ENCODE measurements at places on chromosomes 6 and 20. TPM values are rescaled to one million over a fixed set of nuclear protein-coding genes. Genes with fewer than 3 reads are reported as not detected.

Gene PMEPA1
- 19.2 TPM for total RNA-seq

Gene FAM83B
- total RNA-seq, result not detected

Gene CTCFL
- not detected for total RNA-seq

Gene EYA2
- not detected for total RNA-seq

Gene CRNKL1
- total RNA-seq, result 35.9 TPM

Gene CFAP206
- 0.65 TPM for total RNA-seq

Gene ATAT1
- total RNA-seq, result 2.6 TPM

Gene HRH3
- not detected for total RNA-seq

Gene IP6K3
- total RNA-seq, result not detected

Gene HLA-DMB
- 2.3 TPM for total RNA-seq

Gene KHDC1
- total RNA-seq, result 2.0 TPM

Gene ZNF335
- total RNA-seq, result 10.5 TPM

Gene KCNG1
- 3.2 TPM for total RNA-seq

Gene OPN5
- not detected for total RNA-seq

Gene PDE7B
- total RNA-seq, result 18.8 TPM

Gene GCM1
- not detected for total RNA-seq

Gene GMDS
- total RNA-seq, result 14.3 TPM

Gene SLC2A10
- total RNA-seq, result 13.3 TPM

Gene IL17A
- total RNA-seq, result not detected

Gene REM1
- total RNA-seq, result not detected

Gene CUL9
- total RNA-seq, result 24.0 TPM

Gene SFTA2
- not detected for total RNA-seq

Gene PPIL6
- 2.3 TPM for total RNA-seq

Gene E2F1
- total RNA-seq, result 11.4 TPM

Gene WFDC10B
- not detected for total RNA-seq

Gene SLC32A1
- total RNA-seq, result not detected

Gene CRISP3
- not detected for total RNA-seq

Gene CABLES2
- 1.2 TPM for total RNA-seq

Gene FAM184A
- total RNA-seq, result under 0.01 TPM

Gene PACRG
- not detected for total RNA-seq

Gene RSPH9
- 0.15 TPM for total RNA-seq
